Hindlimb muscle (tissue), 1 donor: ENCODE measurements at places on chromosomes 2 and 18.

DNA sequence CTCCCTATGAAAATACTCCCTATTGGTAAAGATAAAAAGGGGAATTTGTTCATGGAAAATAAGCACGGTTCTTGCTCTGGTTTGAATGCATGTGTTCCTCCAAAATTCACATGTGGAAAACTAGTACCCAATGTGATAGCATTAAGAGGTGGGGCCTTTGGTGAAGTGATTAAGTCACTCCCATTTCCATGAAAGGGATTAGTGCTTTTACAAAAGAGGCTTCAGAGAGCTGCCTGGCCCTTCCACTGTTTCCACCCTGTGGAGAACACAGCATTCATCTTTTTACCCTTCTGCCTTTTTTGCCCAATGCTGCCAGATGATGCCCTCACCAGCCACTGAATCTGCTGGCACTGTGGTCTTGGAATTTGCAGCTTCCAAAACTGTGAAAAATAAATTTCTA lies 666.8 kb downstream of the ARHGAP15 start:
- DNase-seq, result no peak

GRCh38 chr2:32937602-32938448 lies 8.9 kb upstream of the LTBP1 start:
- DNase-seq, result no peak

GRCh38 chr2:30968660-30969397 lies 161.6 kb upstream of the CAPN13 start:
- DNase-seq, result no peak

GRCh38 chr2:120310136-120310535 lies 35.8 kb upstream of the INHBB start:
- DNase-seq, result no peak

DNA sequence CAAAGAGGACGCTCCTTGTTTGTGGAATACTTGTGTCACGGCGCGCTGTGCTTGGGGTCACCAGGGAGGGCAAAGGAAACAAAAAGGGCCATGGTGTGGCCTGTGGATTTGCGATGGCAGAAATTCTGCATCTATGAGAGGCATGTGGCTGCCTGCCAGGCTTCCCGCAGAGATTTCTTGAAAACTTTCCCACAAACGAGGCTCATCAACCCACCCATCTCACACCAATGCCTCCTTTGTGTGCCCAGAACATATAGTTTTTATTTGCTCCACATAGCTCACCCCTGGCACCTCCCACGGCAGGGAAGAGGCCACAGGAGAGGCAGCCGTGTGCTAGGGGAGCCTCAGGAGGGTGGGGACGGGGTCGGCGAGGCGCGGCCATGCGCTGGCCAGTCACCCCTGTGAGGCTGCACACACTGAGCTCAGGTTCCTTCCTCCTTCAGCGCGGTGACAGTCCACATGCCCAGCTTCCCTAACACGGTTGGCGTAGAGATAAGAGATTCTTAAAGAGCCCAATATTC lies 100.3 kb downstream of the MBP start:
- no peak for DNase-seq

GRCh38 chr2:209613649-209614305 lies 157.9 kb upstream of the UNC80 start:
- no peak for DNase-seq

DNA sequence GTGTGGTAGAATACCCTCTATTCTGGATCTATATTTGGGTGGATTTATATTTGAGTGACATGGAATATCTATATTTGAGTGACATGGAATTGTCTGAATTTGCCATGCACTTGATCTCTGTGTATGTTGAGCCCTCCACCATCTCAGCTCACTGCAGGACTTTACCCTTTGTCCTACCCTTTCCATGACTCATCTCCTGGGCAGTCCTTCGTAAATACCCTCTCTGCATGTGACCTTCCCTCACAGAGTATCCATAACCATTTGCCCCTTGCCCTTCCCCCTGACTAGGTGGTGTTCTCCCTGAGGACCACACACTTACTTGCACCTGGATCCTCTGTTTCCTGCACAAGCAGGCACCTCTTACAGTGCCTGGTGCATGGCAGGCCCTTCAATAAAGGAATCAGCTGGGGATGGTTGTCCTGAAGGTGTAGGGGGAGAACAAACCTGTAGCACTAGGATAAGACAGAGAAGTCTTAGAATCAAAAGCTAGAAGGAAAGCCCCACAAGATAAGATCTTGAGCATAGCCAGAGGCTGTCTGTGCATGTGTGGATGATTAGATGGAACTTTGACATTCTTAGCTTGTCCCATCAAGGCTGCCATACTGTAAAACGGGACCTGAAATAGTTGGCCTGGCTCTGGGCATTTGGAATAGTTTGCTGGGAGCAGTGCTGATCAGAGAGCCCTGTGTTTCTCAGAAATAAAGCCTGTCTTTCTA lies 230.4 kb downstream of the FHOD3 start:
- no peak for DNase-seq

GRCh38 chr2:212672186-212672585 lies 133.6 kb upstream of the ERBB4 start:
- DNase-seq, result no peak

GRCh38 chr2:190809876-190810525 lies 70.6 kb upstream of the GLS start:
- no peak for DNase-seq

DNA sequence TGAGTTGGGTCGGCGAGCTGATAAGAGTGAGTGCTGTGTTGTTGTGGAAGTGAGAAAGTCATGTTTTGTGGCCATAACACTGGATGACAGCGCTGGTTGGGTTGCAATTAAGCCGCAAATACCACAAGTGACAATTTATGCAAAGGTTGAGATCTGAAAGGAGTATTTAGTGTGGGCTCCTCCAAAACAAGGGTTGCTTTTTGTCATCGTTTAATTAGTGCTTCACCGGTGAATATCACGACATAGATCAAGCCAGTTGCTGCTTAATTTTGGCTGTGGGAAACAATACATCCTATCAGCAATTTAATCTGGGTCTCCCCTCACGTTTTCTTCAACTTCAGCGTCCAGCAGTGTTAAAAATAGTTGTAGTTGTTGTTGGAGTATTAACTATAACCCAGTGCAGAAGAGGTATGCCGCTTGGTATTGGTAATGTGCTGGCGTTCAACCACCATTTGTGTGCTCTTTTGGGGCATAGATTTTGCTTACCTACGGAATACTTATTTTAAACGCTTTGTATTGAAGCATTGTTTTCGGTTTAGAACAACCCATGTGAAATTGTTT lies 662 bp downstream of the ACVR2A start:
- peak; percentile 11 for DNase-seq

GRCh38 chr2:106353676-106354075 lies 114.5 kb downstream of the RGPD3 start:
- no peak for DNase-seq

GRCh38 chr2:146597291-146597690 lies 1247.5 kb upstream of the ACVR2A start:
- DNase-seq, result no peak

DNA sequence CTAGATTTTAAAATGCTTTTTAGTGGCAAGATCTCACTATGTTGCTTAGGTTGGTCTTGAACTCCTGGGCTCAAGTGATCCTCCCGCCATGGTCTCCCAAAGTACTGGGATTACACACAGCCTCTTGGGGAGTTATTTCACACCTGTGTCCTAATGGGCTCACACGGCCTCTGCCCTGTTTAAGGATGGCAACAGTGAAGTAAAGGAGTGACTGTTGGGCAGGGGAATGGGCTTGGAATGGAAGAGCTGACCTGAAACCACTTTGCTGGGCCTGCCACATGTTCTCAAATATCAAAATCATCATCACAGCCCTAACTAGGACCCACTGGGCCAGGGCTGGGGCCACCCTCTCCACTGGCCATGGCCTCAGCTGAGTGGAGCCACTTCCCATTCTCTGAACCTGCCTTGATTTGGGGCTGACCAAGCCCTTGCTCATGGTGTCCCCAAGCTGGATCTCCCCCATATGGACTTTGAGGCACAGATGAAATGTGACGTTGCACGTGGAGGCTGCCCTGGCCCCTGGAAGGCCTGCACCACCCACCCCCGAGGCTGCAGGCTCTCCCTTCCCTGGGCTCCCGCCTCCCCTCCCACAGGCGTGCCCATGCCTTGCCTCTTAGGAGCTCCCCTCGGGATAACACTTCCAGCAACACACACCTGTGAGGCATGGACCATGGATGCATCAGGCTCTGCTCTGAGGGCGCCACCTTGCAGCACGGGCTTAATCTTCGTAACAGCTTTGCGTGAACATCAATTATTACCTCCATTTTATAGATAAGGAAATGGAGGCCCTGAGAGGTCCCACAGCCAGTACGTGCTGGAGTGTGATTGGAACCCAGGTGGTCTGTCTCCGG lies 71.8 kb upstream of the SMAD7 start:
- DNase-seq, result no peak

DNA sequence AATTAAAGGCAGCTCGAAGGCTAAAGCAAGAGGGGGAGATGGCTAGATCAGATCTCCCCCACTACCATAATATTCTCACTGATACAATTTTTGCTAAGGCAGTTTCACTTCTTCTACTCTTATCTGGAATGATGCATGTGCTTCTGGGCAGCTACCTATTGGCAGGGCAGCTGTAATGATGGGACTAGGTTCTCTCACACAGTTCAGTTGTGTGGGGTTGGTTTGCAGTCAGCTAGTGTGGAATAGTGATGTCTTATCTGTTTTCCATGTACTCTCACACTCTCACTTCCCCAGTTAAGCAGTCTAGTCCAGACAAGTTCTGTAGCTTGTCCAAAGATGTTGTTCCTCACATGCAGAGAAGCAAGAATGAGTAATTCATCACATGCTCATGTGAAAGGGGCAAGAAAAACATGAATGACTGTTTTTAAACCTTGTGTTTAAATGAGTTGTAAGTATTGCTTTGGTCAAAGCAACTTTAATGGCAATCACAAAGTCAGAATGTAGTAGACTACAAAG lies 836.1 kb downstream of the CBLN2 start:
- DNase-seq, result no peak

- no peak for DNase-seq
Measured at GRCh38 chr2:160576054-160576499, 82.5 kb upstream of the RBMS1 start.

DNA sequence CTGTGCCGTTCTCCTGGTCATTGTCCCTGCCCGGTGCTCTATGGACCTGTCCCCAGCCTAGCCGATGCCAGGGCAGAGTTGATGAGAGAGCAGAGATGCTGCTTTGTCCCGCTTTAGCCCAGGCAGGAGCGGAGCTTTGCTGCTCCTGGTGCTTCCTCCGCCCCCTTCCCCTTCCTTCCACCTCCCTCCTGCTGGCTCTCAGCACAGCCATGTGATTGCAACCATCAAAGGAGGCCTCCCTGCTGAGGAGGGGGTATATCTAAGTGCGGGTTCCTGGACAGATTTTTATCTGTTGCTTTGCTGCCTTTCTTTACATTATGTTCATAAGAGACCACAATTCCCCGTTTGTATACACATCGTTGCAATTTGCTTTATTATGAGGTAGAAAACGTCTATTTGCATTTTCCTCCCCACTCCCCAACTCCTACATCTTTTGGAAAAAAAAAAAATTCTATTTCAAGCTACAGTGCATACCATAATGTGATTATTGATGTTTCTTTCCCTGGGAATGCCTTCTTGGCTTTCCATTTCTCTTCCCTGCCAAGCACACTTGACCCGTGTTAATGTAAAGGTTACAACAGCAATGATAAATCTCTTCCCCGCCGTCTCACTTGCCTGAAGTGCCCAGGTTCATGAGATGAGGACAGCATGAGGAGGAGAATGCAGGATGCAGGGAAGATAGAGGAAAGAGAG lies 25.4 kb downstream of the ALPK2 start:
- DNase-seq, result no peak

DNA sequence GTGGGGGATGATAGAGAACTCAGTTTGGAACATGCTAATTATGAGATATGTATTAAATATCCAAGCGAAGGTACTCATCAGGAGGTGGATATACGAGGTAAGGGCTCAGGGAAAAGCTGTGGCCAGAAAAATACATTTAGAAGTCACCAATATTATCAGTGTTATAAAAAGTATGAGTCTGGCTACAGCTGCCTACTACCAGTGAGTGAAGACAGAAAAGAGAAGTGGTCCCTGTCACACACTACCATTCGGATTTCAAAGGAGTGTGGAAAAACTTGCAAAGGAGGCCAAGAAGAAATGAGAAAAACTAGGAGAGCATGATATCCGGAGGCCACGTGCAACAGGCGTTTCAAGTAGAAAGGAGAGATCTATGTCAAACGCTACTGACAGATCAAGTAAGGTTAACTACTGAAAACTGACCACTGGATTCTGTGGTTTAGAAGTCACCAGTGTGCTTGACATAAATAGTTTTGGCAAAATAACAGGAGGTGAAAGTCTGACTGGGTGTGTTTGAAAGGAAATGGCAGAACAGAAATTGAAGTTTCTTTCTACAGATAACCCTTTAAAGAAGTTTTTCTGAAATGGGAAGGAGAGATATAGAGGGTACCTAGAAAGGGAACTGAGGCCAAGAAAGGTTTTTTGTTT lies 118.7 kb upstream of the DNMT3A start:
- DNase-seq, result no peak

DNA sequence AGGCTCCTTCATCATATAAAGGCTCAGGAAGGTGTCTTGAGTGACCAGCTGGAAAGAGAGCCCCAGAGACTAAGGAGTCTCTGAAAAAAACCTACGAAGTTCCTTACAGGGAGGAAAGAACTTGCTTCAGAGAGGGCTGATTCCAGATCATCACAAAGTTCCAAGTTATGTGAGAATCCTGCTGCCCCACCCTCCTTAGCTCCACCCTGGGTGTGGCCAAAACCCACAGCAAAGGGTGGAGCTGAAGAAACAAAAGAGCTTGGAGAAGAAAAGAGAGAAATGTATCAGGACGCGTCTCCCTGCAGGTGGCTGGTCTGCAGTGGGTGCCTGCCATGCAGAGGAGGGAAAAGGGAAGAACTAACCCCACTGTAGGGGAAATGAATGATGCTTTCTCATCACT lies 32.8 kb upstream of the ZNF396 start:
- DNase-seq, result no peak

DNA sequence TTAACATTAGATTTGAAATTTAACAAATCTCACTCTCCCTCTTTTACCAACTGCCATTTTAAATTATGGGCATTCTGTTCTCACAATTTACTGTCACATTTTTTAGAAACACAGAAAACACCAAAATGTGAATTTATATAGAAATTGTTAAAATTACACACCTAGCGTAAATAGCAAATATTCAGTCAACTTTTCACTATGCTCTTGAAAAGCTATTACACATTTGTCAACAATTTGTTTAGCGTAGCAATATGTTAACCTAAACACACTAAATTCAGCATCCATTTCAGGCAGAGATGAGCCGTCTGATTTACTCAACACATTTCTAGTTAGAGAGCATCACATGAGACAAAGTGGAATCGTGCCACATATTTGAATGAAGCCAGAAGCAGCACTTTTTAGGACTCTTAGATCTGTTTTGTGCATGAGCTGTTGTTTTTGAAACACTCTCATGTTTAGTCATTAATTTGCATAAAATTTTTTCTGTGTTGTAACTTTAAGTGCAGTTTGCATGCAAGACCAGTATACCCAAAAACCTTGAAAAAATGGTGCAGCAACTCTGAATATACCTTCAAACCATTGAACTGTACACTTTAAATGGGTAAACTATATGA lies 8.2 kb downstream of the TTC32 start:
- no peak for DNase-seq
